Left kidney (tissue), 8 donors: ENCODE measurements at places on chromosomes 5 and 9. TPM values are rescaled to one million over a fixed set of nuclear protein-coding genes. Genes with fewer than 3 reads are reported as not detected.
A peak's percentile ranks its signal among the peaks of the same experiment; 100 is the strongest.

DNA sequence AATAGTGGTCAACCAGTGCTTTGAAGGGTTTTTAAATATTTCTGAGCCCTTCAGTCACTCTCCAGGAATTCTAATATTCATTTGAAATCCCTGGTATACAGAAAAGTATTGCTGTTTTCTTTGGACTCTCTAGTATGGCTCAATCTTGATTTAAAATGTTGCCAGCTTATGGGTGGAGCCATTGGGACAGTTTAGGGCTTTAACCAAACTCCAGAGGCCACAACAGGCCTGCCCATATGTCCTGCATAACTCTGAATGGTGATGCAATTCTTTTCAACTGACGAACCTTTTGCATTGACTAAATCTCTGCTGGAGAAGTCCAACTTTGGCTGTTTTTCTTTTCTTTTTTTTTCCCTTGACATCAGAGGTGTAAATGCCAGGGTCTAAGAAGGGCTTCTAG lies 10.3 kb upstream of the ANKHD1 start:
- no peak for DNase-seq

GRCh38 chr5:54580997-54581811 lies 63.6 kb downstream of the SNX18 start:
- no peak for DNase-seq

GRCh38 chr9:6905850-6906375 lies 148.1 kb downstream of the KDM4C start:
- no peak for DNase-seq

- no peak for DNase-seq
These were observed 178.0 kb downstream of the YIPF5 start for GRCh38 chr5:143992496-143992895.

- DNase-seq: no peak
These were observed 1.7 kb upstream of the AIF1L start for GRCh38 chr9:131094622-131095021.

DNA sequence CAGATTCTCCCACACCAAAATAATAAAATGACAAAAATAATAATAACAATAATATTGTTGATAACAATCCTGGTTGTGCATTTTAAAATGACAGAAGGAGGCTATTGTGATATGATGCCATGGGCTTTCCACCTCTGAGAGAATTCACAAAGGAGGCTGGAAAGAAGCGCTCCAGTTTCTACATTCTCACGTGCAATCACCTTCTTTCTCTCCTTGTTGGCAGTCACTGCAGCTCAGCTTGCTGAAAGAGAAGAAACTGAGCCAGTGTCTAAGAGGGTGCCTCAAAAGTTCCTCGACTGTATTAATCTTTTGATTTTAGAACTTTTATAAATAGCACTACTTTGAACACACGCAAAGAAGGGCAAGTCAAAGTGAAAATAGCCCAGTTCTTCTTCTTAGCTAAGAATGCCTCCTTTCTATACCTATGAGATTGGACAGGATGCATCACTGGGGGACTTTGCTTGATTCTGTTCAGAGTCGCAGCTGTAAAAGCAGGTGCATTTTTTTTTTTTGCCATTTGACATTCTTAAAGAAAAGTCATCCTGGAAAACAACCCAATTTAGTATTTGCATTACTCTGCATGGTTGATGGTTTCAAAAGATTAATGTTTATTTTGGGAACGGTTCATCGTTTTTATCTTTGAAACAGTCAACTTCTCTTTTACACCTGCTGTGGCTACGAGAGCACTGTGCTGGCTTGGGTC lies 12.4 kb upstream of the SUB1 start:
- DNase-seq: no peak

- no peak for DNase-seq
These were observed 87.5 kb upstream of the SSBP2 start for GRCh38 chr5:81838307-81838906.

DNA sequence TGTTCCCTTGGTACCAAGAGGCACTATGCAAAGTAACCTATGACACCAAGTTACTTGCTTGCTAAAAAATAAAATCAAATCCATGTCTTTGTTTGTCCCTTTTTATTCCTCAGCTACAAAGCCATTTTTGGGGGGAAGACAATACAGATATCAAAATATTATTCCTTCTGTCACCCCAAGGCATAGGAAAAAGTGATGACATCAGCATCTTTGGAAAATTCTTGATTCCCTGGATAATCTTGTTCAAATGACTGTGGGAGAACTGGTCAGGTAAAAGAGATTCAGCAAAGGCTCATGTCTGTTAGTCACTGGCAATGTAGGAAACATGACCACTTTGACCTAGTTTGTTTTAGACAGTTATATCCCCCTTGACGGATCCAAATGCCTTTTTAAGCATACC lies 373.1 kb downstream of the MAT2B start:
- DNase-seq: no peak

- peak; percentile 22 for DNase-seq
These were observed 126.1 kb upstream of the WWC1 start for GRCh38 chr5:168165221-168165914.

- no peak for DNase-seq
These were observed 271.4 kb upstream of the ZNF608 start for GRCh38 chr5:125017796-125018195.

GRCh38 chr5:73188764-73189531 lies 16.0 kb downstream of the TMEM174 start:
- DNase-seq: no peak

DNA sequence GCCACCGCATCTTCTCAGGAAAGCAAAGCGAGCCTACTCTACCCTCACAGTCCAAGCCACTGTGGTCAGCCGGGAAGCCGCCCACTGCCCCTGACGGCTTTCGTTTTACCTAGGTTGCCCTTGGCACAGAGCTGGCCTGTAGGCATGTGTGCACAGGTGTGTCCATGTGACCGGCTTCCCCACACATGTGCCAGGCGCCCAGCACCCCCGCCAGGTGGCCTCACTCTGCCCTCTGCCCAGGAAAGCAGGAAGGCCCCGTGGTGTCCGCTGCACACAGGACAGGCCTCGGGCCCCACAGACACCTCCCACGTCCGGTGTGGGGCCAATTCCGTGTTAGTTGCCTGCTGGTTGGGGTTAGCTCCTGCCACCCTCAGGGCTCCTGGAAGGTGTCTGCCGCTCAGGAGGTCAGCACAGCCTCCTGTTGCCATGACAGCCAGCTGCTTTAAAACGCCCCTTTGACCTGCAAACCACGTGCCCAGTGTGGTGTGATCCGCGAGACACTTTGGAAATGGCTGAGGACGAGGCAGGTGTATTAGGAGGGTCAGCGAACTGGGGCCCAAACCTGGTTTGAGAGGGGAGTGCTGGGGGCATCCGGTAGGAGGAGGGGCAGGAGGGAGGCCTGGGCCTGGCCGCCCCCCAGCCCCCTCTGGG lies 28.7 kb downstream of the TPPP start:
- DNase-seq: no peak

GRCh38 chr9:127779136-127779981 lies 893 bp upstream of the SH2D3C start:
- DNase-seq: no peak

DNA sequence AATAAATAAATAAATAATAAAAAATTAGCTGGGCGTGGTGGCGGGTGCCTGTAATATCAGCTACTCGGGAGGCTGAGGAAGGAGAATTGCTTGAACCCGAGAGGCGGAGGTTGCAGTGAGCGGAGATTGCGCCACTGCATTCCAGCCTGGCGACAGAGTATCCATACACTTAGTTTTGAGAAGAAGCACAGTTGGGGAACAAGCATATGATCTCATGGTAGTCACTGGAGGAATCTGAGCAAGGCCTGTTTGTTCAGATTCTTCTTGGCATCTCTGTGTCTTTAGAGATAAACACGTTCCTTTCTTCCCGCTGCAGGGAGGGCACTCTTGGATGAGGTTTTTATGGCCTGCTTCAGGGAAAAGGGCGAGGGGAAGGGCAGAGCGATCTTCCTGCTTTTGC lies 15.6 kb upstream of the DENND1A start:
- DNase-seq: no peak

DNA sequence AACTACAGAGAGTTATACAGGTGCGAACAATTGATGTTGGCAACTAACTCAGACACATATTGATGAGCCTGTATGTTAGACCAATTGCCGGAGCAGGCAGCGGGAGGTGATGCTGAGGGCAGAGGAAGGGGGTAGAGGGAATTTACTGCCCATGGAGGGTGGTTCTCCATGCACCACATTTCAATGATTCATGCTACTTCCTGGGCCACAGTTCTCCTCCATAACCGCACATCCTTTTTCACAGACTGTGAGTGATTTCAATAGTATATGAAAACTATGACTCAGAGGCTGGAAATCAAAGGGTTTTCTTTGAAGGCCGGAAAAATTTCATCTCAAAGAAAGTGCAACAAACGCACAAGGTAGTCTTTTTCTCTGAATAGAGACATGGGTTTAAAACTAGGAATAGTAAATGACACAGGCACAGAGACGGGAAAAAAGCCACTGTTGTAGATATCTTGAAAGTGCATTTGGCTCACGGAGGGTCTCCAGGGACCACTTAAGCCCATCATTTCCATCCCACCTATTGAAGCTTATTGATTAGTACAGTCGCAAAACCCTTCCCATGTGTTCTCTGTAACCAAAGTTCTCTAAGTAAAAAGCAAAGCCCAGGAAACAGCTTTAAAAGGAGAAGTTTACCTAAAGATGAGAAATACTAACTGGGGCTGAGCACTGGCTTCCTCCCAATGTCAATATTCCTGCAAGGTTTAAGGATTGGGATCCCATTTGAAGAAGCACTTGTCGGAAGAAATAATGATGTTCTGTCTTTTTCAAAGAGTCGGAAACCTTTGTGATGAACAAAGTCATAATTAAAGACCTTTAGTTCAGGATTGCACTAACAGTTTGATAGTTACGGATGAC lies 28.0 kb upstream of the ADAM19 start:
- DNase-seq: no peak

- DNase-seq: no peak
These were observed 330.3 kb downstream of the TRIM36 start for GRCh38 chr5:114839360-114839759.

- DNase-seq: no peak
These were observed 86.0 kb downstream of the ZFAND5 start for GRCh38 chr9:72278959-72279358.

DNA sequence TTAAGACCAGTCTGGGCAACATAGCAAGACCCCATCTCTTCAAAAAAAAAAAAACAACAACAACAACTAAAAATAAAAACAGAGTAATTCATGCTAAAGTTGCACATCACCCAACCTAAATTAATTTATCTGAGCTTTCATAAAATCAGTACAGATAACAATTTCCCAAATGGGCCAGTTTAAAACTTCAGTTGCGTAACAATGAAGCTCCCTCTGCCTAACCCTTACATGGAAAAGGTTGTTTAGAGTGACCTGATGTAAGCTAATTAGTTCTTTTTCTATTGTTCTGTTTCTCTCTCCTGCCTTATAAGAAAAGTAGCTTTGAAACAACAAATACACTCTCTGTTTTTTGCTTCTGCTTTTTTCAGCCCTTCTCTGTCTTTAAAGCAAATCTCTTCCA lies 46.2 kb upstream of the SLC28A3 start:
- no peak for DNase-seq

- peak; percentile 33 for DNase-seq
These were observed 96.5 kb downstream of the GABBR2 start for GRCh38 chr9:98612061-98612752.

DNA sequence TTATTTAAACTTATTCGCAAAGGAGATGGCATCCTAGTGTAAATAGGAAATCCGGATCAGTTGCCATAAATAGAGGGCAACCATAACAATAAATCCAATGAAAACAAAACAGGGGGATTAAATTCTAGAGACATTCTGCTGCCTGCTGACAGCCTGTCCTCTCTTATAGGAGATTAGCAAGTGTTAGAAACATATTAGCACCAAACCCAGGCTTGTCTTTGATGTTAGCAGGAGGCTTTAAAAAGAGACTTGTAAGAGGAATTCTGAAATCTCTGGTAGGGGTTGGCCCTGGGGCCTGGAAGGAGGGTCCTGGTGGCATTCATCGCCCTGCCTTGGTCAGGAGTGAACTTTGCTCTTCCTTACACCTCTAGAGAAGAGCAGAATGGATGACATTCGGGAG lies 21.6 kb downstream of the NDST1 start:
- DNase-seq: no peak

DNA sequence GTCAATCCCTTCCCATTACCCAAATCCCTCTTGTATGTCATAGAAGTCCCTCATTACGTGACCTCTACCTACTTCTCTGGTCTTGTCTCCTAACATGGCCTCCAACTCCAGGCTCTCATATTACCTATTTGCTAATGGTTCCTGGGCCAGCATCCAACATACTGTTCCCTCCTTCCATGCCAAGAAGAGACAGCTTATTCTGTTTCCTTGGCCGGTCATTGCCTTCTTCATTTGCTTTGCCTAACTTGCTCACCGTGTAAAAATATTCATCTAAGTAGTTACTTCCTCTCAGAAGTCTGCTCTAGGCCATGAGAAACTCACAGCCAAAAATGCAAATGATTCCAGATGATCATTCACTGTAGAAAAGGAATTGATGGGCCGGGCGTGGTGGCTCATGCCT lies 8.9 kb upstream of the IL6ST start:
- DNase-seq: no peak

- DNase-seq: no peak
These were observed 17.4 kb upstream of the KCNIP1 start for GRCh38 chr5:170486371-170486770.

DNA sequence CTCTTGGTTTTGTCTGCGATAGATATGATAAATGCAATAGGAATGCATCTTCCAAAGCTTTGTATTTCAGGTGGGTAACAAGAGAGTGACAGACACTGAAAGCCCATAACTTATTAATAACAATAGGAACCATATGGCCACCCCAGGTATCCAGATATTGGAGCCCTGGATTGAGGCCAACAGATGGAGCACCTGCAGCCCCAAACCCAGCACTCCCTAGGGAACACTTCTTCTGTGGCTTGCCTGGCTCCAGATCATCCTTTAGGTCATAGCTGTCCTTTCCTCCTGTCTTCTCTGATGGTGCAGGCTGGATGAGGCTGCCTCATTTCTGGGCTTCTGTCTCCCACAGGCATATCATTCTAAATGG lies 5.0 kb upstream of the IL3 start:
- no peak for DNase-seq

DNA sequence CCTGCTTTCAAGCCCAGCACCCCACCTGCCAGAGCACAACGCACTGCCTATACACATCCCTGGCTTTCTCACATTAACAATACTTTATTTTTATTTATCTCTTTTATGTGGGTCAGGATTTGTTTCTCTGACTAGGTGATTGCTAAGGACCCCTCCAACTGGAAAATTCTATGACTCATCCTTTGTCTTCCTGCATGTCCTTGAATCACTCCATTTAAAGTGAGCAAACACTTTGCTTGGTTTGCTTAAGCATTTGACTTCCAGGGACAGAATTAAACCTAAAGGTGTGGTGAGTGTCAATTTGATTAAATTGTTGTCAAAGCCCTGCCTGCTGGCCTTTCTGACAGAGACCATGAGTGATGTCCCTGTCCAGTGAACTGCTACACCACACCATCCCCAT lies 536.5 kb upstream of the BRINP1 start:
- DNase-seq: no peak

FGD3 gene
- polyA plus RNA-seq: 6.5 TPM

SGCD gene
- 4.0 TPM for polyA plus RNA-seq

TAF1L gene
- polyA plus RNA-seq: 0.10 TPM

GCNT4 gene
- polyA plus RNA-seq: 18.3 TPM

PCDHGC3 gene
- 99.2 TPM for polyA plus RNA-seq

COL5A1 gene
- 77.3 TPM for polyA plus RNA-seq

SLC2A8 gene
- 19.9 TPM for polyA plus RNA-seq

ACSL6 gene
- polyA plus RNA-seq: 1.4 TPM

C5orf58 gene
- 0.25 TPM for polyA plus RNA-seq

ARID3C gene
- polyA plus RNA-seq: 0.20 TPM

FXN gene
- 21.1 TPM for polyA plus RNA-seq

SIT1 gene
- 0.32 TPM for polyA plus RNA-seq

TOMM5 gene
- 118 TPM for polyA plus RNA-seq

PTRH1 gene
- 8.0 TPM for polyA plus RNA-seq

TAF11L10 gene
- not detected for polyA plus RNA-seq

RNF183 gene
- polyA plus RNA-seq: 5.1 TPM

PCDHGC4 gene
- 4.4 TPM for polyA plus RNA-seq
